COR-L47 (cell line): ENCODE measurements at places on chromosomes 6 and 20.

- DNase-seq, result no peak
Measured at GRCh38 chr6:28996844-28997510, 8.1 kb downstream of the ZNF311 start.

- no peak for DNase-seq
Measured at GRCh38 chr6:56311061-56311460, 63.7 kb upstream of the COL21A1 start.

DNA sequence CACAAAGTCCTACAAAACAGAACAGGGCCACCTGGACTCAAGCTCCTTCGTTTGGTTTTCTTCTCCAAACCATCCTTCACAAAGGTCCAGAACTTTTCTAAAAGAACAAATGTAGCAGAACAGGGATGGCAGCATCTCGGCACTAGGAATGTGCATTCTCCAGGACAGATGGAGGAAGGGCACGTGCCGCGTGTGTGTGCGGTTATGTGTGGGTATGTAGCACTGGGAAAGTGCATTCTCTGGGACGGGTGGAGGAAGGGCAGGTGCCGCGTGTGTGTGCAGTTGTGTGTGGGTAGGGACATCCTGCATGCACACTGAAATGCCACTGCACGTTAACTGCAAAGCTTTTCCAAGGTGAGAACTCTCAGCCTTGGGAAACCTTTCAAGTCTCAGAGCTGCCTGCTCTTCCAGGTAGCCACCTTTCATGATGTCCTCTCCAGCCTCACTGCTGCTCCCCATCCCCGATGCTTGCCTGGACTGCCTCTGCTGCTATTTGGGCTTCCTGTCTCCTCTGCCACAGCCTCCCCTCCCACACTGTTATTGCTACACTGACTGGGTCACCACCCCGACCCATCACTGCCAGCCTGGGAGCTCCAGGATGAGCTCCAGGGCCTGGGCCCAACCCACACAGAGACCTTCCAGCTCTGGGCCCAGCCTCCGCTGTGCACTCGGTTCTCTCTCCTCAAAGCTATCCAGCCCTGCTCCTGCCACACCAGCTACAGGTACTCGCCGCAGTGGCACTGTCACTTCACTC, 47.6 kb downstream of the EZR start:
- no peak for DNase-seq

- peak; percentile 7 for DNase-seq
Measured at GRCh38 chr6:29651413-29652197, 5.3 kb upstream of the MOG start.

DNA sequence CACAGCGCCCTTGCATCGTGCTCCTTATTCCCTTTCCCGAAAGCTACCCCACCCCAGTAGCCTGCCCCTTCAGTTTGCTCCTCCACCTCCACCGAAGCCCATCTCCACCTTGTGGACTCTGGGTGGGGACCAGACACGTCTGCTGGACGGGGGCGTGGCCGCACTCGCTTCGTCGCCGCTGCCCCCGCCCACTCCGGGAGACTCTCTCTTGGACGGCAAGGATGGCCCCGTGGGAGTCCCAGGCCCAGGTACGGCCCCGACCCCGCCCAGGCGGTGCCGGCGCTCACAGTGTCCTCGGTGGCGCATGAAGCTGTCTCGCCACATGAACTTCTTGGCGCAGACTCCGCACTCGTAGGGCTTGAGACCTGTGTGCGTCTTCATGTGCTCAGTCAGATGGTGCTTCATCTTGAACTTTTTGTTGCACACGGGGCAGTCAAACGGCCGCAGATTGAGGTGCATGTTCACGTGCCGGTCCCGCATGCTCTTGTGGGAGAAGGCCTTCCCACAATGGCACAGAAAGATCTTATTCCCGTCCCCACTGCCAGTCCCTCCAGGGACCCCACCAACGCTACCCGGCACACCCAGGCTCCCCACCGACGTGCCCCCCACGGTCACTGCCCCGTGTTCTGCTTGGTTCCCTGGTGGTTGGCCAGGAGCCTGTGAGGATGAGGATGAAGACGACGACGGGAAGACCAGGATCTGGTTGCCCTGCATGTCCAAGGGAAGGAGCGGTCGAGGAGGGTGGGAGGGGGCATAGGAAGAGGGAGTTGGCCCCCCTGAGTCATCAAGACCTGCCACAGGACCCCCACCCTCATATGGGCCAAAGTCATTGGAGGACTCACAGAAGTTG, 1.3 kb upstream of the TAPBP start:
- DNase-seq, result peak; percentile 33

- DNase-seq, result no peak
Measured at GRCh38 chr6:146972546-146972945, 231.7 kb upstream of the STXBP5 start.

- no peak for DNase-seq
Measured at GRCh38 chr6:44339763-44340625, 2.5 kb upstream of the SPATS1 start.
